Esophagus squamous epithelium (tissue), 5 donors: ENCODE measurements at places on chromosomes 13 and 19.

GRCh38 chr13:93843082-93843481, 616.5 kb downstream of the GPC6 start:
- H3K36me3 ChIP-seq, result no peaks in the 10 kb centered on the region
- no peaks in the 10 kb centered on the region for H3K27me3 ChIP-seq

DNA sequence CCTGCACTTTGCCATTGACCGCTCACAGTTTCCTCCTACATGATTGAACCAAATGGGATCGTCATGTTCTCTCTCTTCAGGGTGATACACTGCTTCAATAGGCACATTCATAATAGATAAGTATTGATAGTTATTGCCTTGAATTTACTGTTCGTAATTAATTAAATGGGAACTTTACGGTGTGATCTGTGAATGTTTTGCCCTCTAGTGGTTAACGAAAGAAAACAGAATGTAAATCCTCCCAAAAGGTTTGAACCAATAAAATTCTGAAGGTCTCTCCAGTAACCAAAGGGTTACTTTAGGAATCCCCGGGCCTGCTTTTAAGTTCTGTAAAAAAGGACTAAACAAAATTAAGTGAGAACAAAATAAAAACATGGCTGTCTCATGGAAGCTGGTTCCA, 389.3 kb downstream of the DACH1 start:
- no peak for DNase-seq
- no peaks in the 10 kb centered on the region for H3K4me1 ChIP-seq
- no peak overlapping the region for H3K4me3 ChIP-seq
- no peaks in the 10 kb centered on the region for H3K27me3 ChIP-seq

- H3K27me3 ChIP-seq, result no peaks in the 10 kb centered on the region
- H3K4me3 ChIP-seq, result no peak overlapping the region
- H3K4me1 ChIP-seq, result no peaks in the 10 kb centered on the region
- H3K36me3 ChIP-seq, result no peaks in the 10 kb centered on the region
Observed at GRCh38 chr19:53808710-53809125, 15.4 kb downstream of the NLRP12 start.

GRCh38 chr19:2791440-2791839, 6.1 kb downstream of the THOP1 start:
- no peak overlapping the region for H3K27ac ChIP-seq
- no peak overlapping the region for H3K4me3 ChIP-seq
- H3K27me3 ChIP-seq, result no peaks in the 10 kb centered on the region

GRCh38 chr13:35530147-35530546, 53.7 kb upstream of the MAB21L1 start:
- H3K27me3 ChIP-seq, result no peaks in the 10 kb centered on the region
- H3K27ac ChIP-seq, result no peak overlapping the region
- H3K4me1 ChIP-seq, result no peaks in the 10 kb centered on the region
- no peaks in the 10 kb centered on the region for H3K36me3 ChIP-seq

DNA sequence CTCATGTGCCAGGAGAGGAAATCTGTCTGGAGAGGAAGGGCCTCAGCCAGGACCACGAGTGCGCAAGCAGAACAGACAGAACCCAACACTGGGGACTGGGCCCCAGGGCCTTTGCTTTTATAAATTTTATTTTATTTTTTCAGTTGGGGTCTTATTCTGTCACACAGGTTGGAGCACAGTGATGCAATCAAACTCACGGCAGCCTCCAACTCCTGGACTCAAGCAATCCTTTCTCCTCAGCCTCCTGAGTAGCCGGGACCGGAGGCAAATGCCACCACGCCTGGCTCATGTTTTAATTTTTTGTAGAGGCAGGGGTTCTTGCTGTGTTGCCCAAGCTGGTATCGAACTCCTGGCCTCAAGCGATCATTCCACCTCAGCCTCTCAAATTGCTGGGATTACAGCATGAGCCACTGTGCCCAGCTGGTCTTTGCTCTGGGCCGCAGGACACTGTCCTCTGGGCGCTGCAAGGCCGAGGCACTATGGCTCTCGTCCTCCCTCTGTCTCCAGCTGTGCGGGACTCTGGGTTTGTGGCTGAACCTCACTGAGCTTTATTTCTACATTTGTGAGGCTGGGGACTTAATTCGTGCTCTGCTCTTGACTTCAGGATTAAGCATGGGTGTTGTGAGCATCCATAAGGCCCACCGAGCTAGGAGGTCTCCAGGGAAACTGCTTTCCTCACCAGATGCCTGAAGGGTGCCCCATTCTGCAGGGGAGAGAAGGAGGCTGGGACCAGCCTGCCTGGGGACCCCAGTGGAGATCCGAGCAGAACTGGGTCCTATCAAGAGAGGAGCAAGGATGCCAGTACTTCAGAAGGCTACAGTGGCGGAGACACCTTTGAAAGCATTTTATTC, 144.2 kb upstream of the VSTM2B start:
- H3K36me3 ChIP-seq, result no peaks in the 10 kb centered on the region
- no peak overlapping the region for H3K4me3 ChIP-seq

GRCh38 chr19:36125557-36125956, 10.3 kb downstream of the TBCB start:
- peaks cover 13% of the 10 kb centered on the region for H3K4me1 ChIP-seq
- peaks cover 42% of the 10 kb centered on the region for H3K36me3 ChIP-seq
- no peak for DNase-seq

GRCh38 chr19:39479916-39480315, 722 bp upstream of the TIMM50 start:
- peak overlapping the region; percentile 90 for H3K27ac ChIP-seq
- DNase-seq, result no peak
- peaks cover 11% of the 10 kb centered on the region for H3K36me3 ChIP-seq
- no peaks in the 10 kb centered on the region for H3K27me3 ChIP-seq
- H3K4me1 ChIP-seq, result peaks cover 26% of the 10 kb centered on the region

DNA sequence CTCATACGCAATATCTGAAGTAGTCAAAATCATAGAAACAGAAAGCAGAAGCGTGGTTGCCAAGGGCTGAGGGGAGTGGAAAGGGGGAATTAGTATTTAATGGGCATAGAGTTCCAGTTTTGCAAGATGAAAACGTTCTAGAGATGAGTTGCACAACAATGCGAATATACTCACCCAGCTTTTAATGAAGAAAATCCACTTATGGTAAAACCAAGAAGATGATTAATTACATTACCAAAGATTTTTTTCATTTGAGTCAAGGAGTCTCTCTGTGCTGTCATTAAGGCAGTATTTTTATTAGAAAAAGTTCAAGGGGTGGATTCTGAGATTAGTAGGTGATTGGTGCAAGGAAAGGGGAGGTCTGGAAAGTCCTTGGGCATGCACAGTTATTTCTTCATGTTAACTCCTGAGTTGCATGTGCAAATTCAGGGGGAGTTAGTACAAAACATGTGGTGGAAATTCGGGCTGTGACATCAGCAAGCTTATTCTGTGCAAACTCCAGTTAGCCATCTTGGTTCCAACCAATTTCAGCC, 6.9 kb upstream of the CBY2 start:
- no peak overlapping the region for H3K27ac ChIP-seq
- H3K36me3 ChIP-seq, result no peaks in the 10 kb centered on the region
- H3K4me1 ChIP-seq, result peaks cover 26% of the 10 kb centered on the region
- H3K4me3 ChIP-seq, result no peak overlapping the region

GRCh38 chr13:94335761-94336526, 143.5 kb downstream of the DCT start:
- H3K27ac ChIP-seq, result no peak overlapping the region
- no peaks in the 10 kb centered on the region for H3K36me3 ChIP-seq
- no peak overlapping the region for H3K4me3 ChIP-seq
- no peaks in the 10 kb centered on the region for H3K27me3 ChIP-seq
- peaks cover 25% of the 10 kb centered on the region for H3K4me1 ChIP-seq

DNA sequence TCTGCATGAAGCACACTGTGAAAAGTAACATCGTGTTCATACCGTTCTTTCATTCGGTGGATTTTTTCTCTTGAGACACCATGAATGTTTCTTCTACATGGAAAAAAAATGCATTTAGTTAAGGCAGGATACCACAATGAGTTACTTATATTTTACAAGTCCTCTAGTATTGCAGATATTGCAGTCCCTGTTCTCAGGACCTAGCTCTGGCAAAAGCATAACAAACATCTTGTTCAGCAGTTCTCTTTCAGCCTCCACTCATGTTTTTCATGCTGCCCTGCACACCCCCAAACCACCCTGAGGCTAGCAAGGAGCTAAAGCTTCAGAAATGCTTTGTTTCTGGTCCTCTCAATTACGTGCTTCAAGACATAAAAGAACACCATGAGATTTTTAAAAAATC, 24.8 kb downstream of the N4BP2L1 start:
- peaks cover 65% of the 10 kb centered on the region for H3K36me3 ChIP-seq
- no peak overlapping the region for H3K4me3 ChIP-seq
- H3K4me1 ChIP-seq, result no peaks in the 10 kb centered on the region
- no peaks in the 10 kb centered on the region for H3K27me3 ChIP-seq

GRCh38 chr19:18153556-18154134, 682 bp downstream of the PIK3R2 start:
- no peak for DNase-seq
- peaks cover 56% of the 10 kb centered on the region for H3K4me1 ChIP-seq
- peak overlapping the region; percentile 97 for H3K27ac ChIP-seq

- DNase-seq, result no peak
- H3K27me3 ChIP-seq, result no peaks in the 10 kb centered on the region
- H3K4me3 ChIP-seq, result peak overlapping the region; percentile 87
- H3K36me3 ChIP-seq, result peaks cover 12% of the 10 kb centered on the region
- peaks cover 5% of the 10 kb centered on the region for H3K4me1 ChIP-seq
- peak overlapping the region; percentile 91 for H3K27ac ChIP-seq
Observed at GRCh38 chr19:39997638-39998216, 867 bp downstream of the ZNF546 start.

DNA sequence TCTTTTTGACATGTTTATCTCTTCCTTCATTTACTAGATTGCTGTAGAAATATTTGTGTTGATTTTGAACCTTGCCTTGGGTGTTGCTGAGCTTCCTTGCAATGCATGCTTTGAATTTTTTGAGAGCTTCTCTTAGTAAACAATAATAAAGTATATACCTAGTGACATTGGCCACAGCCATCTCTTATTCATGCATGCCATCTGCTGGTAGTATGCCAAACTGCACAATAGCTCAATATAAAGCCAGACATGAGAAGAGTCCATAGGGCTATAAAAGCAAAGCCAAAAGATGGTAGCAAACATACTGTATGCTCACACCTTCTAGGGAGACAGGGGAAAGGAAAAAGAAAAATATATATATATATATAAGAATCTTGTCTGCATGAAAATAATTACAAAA, 18.9 kb upstream of the ZSCAN5A start:
- DNase-seq, result no peak
- no peaks in the 10 kb centered on the region for H3K4me1 ChIP-seq
- H3K27ac ChIP-seq, result no peak overlapping the region
- H3K36me3 ChIP-seq, result no peaks in the 10 kb centered on the region
- H3K27me3 ChIP-seq, result no peaks in the 10 kb centered on the region

GRCh38 chr19:38528213-38528755, 89.5 kb downstream of the MAP4K1 start:
- DNase-seq, result no peak
- no peaks in the 10 kb centered on the region for H3K27me3 ChIP-seq
- H3K4me3 ChIP-seq, result no peak overlapping the region
- H3K36me3 ChIP-seq, result no peaks in the 10 kb centered on the region
